ENCODE measurements at places on chromosomes 2 and 18. TPM values are rescaled to one million over a fixed set of nuclear protein-coding genes. Genes with fewer than 3 reads are reported as not detected.

The CRYBA2 gene
- total RNA-seq: not detected

The SMYD1 gene
- total RNA-seq: 492 TPM

The NEMP2 gene
- 2.8 TPM for total RNA-seq

The SLC40A1 gene
- total RNA-seq: 57.5 TPM

The CCDC195 gene
- not detected for total RNA-seq

The WDR54 gene
- 4.4 TPM for total RNA-seq

The RUFY4 gene
- total RNA-seq: not detected

The EML4 gene
- 4.7 TPM for total RNA-seq

The RGPD6 gene
- 17.4 TPM for total RNA-seq

The BMP10 gene
- 0.25 TPM for total RNA-seq

The ERICH2 gene
- total RNA-seq: 1.2 TPM

The IL1RL1 gene
- 2.5 TPM for total RNA-seq

The CFC1 gene
- total RNA-seq: not detected

The GPR35 gene
- 2.1 TPM for total RNA-seq

The LRRTM1 gene
- 0.40 TPM for total RNA-seq

The SLC14A1 gene
- total RNA-seq: 29.7 TPM

The DLGAP1 gene
- not detected for total RNA-seq

The PIEZO2 gene
- total RNA-seq: 1.1 TPM

The SPEG gene
- total RNA-seq: 111 TPM

The PAX8 gene
- 0.30 TPM for total RNA-seq

The COMMD1 gene
- total RNA-seq: 57.3 TPM

The NFATC1 gene
- 18.7 TPM for total RNA-seq

The ABCG8 gene
- total RNA-seq: not detected

The C2orf49 gene
- total RNA-seq: 18.6 TPM

The LYPD1 gene
- not detected for total RNA-seq

The CHRNG gene
- total RNA-seq: not detected

The ERMN gene
- total RNA-seq: not detected

The HEATR5B gene
- 27.0 TPM for total RNA-seq

The CCL20 gene
- not detected for total RNA-seq

The CD28 gene
- total RNA-seq: 0.92 TPM

The THSD7B gene
- total RNA-seq: 0.45 TPM

The LIPG gene
- total RNA-seq: not detected

The CRYGC gene
- not detected for total RNA-seq

The SAG gene
- total RNA-seq: not detected

The NTSR2 gene
- not detected for total RNA-seq

The NT5DC4 gene
- not detected for total RNA-seq

The DSG1 gene
- total RNA-seq: 0.77 TPM

The BOLL gene
- total RNA-seq: not detected

The RNMT gene
- 20.0 TPM for total RNA-seq

The CDH19 gene
- 12.1 TPM for total RNA-seq

The CD8B2 gene
- not detected for total RNA-seq

The REG3G gene
- total RNA-seq: not detected

The IL1A gene
- total RNA-seq: not detected

The PPP1R1C gene
- total RNA-seq: 25.2 TPM

The EIF2B4 gene
- 40.9 TPM for total RNA-seq

The KIF1A gene
- total RNA-seq: 1.6 TPM

The SERPINB3 gene
- not detected for total RNA-seq

The IHH gene
- not detected for total RNA-seq

The OSGEPL1 gene
- total RNA-seq: 12.6 TPM

The MORN2 gene
- 20.4 TPM for total RNA-seq

The SERPINB10 gene
- not detected for total RNA-seq

The LANCL1 gene
- total RNA-seq: 57.8 TPM

The MTX2 gene
- total RNA-seq: 55.4 TPM

The FSIP2 gene
- total RNA-seq: 0.20 TPM

The PTPN4 gene
- total RNA-seq: 41.1 TPM

The PCARE gene
- 0.84 TPM for total RNA-seq

The ATP8B1 gene
- 4.0 TPM for total RNA-seq

The LCT gene
- total RNA-seq: not detected

Data from left ventricle myocardium superior (tissue), 1 donor.